Thymus (tissue), 14 donors: ENCODE measurements at places on chromosomes 2 and 18. TPM values are rescaled to one million over a fixed set of nuclear protein-coding genes. Genes with fewer than 3 reads are reported as not detected.

INPP1 gene
- polyA plus RNA-seq, result 36.4 TPM

STAMBP gene
- 48.8 TPM for polyA plus RNA-seq

TUBB8B gene
- 1.2 TPM for polyA plus RNA-seq

GKN2 gene
- polyA plus RNA-seq, result 0.75 TPM

REG1B gene
- polyA plus RNA-seq, result 0.68 TPM

ABCG5 gene
- 0.09 TPM for polyA plus RNA-seq

FLACC1 gene
- polyA plus RNA-seq, result 1.2 TPM

PLCL1 gene
- 7.8 TPM for polyA plus RNA-seq

OXER1 gene
- polyA plus RNA-seq, result 3.4 TPM
